ENCODE measurements at places on chromosomes 4 and X. TPM values are rescaled to one million over a fixed set of nuclear protein-coding genes. Genes with fewer than 3 reads are reported as not detected.
A peak's percentile ranks its signal among the peaks of the same experiment; 100 is the strongest.

GRCh38 chr4:102335616-102336015 lies 9.7 kb downstream of the SLC39A8 start:
- DNase-seq = no peak

DNA sequence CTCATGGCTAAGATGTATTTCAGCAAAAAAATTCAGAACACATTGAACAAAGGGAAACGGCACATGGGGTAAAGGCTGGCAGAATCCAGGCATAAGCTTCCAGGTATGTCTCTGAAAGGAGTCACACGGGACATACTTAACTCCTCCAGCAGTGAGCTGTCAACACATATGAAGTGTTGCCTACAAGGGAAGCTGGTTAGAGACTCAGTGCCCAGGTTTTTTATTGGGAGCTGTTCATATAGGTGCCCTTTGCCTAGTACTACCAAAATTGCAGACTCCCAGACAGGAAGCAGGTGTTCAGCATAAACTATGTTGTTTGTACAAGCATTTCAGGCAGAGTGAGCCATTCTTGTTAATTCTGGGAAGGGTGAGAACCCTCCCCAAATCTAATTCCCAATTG lies 77.4 kb upstream of the PUDP start:
- DNase-seq = no peak

DNA sequence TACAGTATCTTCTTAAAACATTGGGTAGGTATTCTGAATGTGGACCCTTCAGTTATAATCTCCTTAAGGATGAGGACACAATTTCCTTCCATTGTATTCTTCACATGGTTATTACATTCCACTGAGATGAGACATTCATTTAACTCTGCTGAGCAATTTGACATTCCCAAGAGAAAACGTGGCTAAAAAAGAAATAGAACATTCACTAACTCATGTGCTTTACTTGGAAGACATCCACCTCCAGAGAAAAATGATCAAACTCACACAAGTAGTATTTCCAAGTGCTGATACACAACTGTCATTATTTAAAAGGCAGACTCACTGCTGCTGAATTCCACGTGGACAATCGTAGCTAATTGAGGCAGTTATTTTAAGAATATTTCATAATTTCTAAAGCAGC lies 227.9 kb upstream of the ANKRD50 start:
- DNase-seq = no peak

MGAT4D gene
- not detected for total RNA-seq

DNA sequence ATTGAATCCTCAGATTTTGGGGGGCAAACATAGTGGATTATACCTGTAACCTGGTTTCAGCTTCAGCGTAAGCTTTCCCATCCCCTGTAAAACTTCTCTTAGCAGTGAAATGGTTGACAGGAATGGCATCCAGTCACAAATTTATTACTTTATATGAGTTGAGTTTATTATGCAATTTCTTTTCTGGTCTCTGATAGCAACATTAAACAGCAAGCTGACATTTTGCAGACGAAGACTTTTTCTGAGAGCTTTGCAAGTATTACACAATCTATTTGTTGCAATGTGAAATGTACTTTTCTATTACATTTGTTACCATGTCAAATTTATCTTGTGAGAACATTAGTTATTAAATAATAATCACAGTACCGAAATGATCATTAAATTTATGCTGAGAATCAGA lies 60.6 kb downstream of the GSPT2 start:
- DNase-seq = no peak

- DNase-seq = no peak
Measured at GRCh38 chrX:106976416-106976815, 23.6 kb downstream of the MORC4 start.

GRCh38 chrX:11363069-11363594 lies 69.9 kb downstream of the AMELX start:
- DNase-seq = no peak

DNA sequence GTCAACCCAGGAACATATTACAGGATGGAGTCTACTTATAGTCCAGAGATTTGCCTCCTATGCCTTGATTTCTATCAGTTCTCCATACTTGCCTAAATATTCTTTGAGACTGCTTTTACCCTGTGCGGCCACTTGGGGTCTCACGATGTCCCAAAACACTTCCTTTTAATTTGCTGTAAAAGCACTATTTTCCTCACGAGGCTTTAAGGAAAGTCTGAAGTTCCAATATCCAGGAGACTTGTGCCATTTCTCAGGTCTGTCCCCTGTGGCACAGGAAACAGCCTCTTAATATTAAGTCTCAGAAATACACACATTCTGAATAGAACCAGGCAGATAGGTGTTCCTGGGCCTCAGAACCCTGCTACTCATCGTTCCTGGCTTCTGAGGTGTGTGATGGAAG lies 142.9 kb downstream of the TMEM164 start:
- DNase-seq = no peak

- no peak for DNase-seq
Measured at GRCh38 chr4:30181918-30182317, 538.3 kb upstream of the PCDH7 start.

GRCh38 chrX:131626681-131627296 lies 82.9 kb downstream of the OR13H1 start:
- DNase-seq = peak; percentile 42

TEX13B gene
- total RNA-seq = not detected
